ENCODE measurements at places on chromosomes 2 and 18.

- peak; percentile 17 for DNase-seq
Measured at GRCh38 chr2:134282629-134283400, 28.9 kb downstream of the MGAT5 start.

DNA sequence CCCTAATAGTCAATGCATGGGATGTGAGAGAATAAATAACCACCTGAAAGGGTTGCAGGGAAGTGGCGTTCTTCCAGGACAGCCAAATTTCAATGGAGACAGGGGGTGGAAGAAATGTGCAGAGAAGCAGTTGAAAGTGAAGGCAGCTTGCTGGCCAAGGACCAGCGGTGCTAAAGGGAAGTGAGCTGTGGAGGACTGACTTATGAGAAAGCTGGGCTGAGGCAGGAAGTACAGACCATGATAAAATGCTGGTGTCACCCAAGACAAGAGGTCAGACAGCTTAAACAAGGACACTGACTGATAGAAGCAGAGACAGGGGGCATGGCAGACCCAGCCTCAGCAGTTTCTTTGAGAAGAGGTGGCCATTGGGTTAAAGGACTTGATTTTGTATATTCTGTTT, 106.7 kb downstream of the DTNB start:
- DNase-seq, result no peak

DNA sequence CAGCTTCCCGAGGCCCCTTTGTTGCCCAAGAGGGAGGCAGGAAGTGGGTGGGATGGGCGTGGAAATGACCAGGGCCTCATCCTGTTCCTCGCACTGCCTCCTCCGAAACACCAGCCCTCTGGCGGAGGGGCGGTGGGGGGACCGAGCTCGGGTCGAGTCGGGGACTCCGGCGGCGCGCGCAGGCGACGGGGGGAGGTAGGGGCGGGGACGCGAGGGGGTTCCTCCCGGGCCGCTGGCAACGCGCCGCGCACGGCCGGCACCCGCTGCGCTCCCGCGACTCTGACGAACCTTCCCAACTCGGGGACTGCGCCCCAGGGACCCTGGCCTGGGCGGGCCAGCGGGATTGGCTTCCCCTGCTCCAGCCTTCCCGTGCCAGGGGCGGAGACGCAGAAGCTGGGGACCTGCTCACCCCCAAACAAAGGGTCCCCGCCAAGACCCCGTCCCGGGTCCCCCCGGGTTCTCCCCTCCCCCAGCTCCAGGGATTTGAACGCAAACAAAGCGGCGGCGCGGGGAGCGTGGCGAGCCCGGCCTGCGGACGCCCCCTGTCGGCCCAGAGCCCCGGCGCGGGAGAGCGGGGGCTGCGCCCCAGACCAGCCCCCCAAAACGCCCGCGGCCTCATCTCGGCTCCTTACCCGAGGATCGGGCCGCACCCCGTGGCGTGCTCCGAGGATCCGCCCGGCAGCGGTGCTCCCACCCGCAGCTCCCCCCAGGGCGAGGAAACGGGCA, 1.2 kb downstream of the SEMA4C start:
- peak; percentile 74 for DNase-seq

DNA sequence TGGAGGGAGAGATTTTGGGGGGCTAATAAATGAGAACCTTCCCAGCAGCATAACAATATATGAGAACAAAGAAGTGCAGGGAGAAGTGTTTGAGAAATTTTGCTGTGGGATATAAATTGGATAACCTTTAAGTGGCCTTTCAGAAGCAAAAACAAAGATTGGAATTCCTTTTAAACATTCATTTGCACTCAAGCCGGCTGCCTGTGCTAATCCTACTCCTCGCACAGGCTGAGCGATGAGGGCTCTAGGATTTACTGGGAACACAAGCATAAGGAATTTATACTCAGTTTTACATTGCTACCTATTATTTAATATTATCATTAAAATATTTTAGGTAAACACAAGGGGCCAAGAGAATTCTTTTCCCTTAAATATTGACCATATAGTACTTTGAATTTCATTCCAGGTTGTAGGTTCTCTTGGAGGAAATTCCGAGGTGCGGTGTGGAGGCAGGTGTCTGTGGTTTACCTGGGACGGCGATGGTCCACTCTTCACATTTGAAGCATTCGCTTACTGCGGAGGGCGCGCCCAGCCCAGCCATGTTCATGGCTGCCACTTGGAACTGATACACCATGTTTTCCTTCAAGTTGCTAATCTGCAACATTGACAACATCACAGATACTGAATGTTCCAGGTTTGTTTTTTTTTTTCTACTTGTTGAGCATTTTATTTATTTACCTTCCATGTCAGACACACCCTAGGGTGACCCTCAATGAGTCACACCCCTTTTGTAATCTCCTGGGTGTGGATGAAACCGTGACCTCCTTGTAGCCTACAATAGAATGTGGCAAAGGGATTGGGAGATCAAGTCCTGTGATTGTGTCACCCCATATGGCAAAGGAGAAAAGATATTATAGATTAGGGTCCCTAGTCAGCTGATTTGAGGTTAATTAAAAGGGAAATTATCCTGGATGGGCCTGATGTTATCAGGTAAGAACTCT, 100.1 kb downstream of the MYOM1 start:
- DNase-seq, result no peak

- peak; percentile 35 for DNase-seq
Measured at GRCh38 chr2:224927011-224927410, 115.3 kb downstream of the DOCK10 start.
